Activated T-helper 2 cell treated with anti-CD3 and anti-CD28 coated beads, Interferon-gamma antibody, Interleukin-2, Interleukin-4, amounts not matched to agents 10 μg/mL and 5 μg/mL and 100 μg/mL, durations not matched to agents 14 hours and 24 hours and 36 hours (primary cell): ENCODE measurements at places on chromosomes 16 and 17. TPM values are rescaled to one million over a fixed set of nuclear protein-coding genes. Genes with fewer than 3 reads are reported as not detected.

KRTAP1-1 gene
- not detected in 2 replicates for total RNA-seq

NRN1L gene
- total RNA-seq, result not detected in 2 replicates

- DNase-seq, result no peak
Observed at GRCh38 chr16:22878955-22879354, 65.0 kb downstream of the HS3ST2 start.

DNA sequence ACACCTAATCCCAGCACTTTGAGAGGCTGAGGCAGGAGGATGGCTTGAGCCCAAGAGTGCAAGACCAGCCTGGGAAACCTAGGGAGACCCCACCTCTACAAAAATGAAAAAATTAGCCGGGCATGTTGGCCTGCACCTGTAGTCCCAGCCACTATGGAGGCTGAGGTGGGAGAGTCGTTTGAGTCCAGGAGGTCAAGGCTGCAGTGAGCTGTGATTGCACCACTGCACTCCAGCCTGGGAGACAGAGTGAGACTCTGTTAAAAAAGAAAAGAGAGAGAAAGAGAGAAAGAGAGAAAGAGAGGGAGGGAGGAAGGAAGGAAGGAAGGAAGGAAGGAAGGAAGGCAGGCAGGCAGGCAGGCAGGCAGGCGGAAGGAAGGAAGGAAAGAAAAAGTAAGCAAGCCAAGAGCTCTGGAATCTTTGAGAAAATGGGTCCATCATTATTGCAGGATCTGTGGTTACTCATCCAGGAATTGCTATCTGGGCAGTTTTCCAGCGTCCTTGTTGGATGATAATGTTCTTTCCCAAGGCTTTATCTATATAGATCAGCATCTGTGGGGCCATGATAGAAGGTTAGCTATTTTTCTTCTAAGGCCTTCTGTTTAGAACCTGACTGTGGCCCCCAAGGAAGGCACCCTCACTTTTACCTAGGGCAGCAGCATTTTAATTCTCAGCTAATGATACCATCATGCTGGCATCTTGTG, 533.2 kb upstream of the CDH5 start:
- DNase-seq, result no peak

GRCh38 chr17:17978481-17979424, 6.1 kb downstream of the DRC3 start:
- DNase-seq, result no peak

FAM171A2 gene
- 0.32 and 1.0 TPM in 2 replicates for total RNA-seq

NPIPB2 gene
- 13.2 and 14.9 TPM in 2 replicates for total RNA-seq
